Stimulated activated CD8-positive, alpha-beta memory T cell treated with anti-CD3 and anti-CD28 coated beads, Interleukin-15, amount 100 ng/mL, for 24 hours (primary cell): ENCODE measurements at places on chromosomes 2 and 18.
A peak's percentile ranks its signal among the peaks of the same experiment; 100 is the strongest.

DNA sequence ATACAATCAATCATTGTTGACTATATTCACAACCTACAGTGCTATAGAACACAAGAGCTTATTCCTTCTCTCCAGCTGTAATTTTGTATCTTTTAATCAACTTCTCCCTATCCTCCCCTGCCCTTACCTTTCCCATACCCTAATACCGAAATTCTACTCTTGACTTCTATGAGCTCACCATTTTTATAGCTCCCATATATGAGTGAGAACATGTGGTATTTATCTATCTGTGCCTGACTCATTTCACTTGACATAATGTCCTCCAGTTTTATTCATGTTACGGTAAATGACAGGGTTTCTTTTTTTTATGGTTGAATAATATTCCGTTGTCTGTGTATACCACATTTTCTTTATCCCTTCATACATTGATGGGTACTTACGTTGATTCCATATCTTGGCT, 2.6 kb downstream of the MROH2A start:
- no peak for DNase-seq

- no peak for DNase-seq
These were observed 30.7 kb upstream of the FRZB start for GRCh38 chr2:182897137-182897536.

GRCh38 chr2:84741182-84741822, 139.6 kb downstream of the TRABD2A start:
- DNase-seq: no peak

GRCh38 chr2:18178736-18179349, 300.4 kb downstream of the KCNS3 start:
- no peak for DNase-seq

- DNase-seq: no peak
These were observed 240.9 kb downstream of the RNF152 start for GRCh38 chr18:61651880-61652268.

- no peak for DNase-seq
These were observed 16.3 kb downstream of the DYSF start for GRCh38 chr2:71469403-71470398.

- DNase-seq: no peak
These were observed 58.9 kb downstream of the FAM168B start for GRCh38 chr2:131034122-131035051.

GRCh38 chr2:131041402-131042147, 51.7 kb downstream of the FAM168B start:
- DNase-seq: no peak

DNA sequence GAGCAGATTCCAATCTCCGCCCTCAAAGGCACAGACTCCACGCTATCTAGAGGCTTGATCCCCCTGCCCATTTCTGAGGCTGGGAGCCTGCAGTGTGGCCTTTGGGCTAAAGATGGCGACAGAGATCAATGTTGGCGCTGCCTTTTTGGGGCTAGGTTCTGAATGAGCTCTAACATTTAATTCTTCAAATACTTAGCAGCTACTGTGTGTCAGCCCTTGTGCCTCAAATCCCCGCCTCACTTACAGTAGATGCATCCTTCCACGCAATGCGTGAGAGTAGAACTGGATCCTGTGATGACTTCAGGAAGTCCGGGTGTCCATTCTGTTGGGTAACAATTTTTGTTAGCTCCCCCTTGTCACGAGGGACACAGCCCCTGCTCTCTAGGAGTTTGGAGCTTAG, 12.4 kb downstream of the IL1F10 start:
- DNase-seq: peak; percentile 19

GRCh38 chr2:120111193-120111592, 98.3 kb downstream of the EPB41L5 start:
- DNase-seq: no peak
